Smooth muscle cell of the pulmonary artery (primary cell): ENCODE measurements at places on chromosomes 5 and 9. TPM values are rescaled to one million over a fixed set of nuclear protein-coding genes. Genes with fewer than 3 reads are reported as not detected.

The DBH gene
- total RNA-seq = not detected in 2 replicates

The MSMP gene
- 0.43 TPM in 1 of 2 replicates, not detected in the other for total RNA-seq

The ZDHHC11B gene
- total RNA-seq = 0.07 TPM in 1 of 2 replicates, not detected in the other

The KLHL3 gene
- 3.6 and 4.2 TPM in 2 replicates for total RNA-seq

The ERCC8 gene
- total RNA-seq = 12.6 and 15.7 TPM in 2 replicates
